Osteoblast (primary cell): ENCODE measurements at places on chromosomes 13 and 19.

- no peak for DNase-seq
These were observed 933.9 kb downstream of the DIAPH3 start for GRCh38 chr13:59229861-59230260.

DNA sequence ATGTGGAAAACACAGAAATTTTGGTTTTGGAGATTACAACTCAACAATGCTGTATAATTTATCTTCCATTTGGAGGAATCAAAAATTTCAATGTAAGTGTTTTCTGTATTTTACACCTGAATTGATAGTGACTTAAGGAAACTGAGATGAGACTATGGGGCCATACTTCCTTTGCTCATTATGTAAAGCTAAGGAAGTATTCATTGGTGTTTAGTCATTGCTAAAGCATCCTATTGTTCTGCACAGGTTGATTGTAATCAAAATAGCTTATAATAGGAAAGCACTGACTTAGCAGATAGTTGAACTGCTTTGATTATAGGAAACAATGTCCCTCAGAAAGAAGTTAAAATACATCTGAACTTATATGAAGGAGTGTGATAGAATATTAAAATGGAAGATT lies 244.4 kb upstream of the SLITRK5 start:
- DNase-seq: no peak

- DNase-seq: peak; percentile 80
These were observed 2.9 kb upstream of the FTL start for GRCh38 chr19:48962029-48962848.

DNA sequence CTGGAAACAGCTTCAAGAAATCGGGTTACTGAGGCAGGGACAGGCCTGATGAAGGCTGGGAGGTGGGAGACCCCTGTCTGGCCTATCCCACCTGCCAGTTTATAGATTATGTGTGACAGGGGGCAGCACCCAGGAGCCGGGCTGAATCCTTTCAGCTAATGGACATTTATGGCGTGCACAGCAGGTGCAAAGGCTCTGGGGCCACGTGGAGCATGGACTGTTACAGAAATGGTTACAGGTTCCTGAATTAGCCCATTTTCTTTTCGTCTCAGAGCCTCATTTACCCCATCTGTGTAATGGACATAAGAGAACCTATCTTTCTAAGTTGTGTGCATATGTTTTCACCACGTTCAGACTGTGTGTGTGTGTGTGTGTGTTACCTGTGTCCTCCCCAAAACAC lies 34.4 kb upstream of the TNFAIP8L1 start:
- DNase-seq: no peak

GRCh38 chr19:18763674-18764590 lies 27.2 kb downstream of the COMP start:
- DNase-seq: peak; percentile 99

DNA sequence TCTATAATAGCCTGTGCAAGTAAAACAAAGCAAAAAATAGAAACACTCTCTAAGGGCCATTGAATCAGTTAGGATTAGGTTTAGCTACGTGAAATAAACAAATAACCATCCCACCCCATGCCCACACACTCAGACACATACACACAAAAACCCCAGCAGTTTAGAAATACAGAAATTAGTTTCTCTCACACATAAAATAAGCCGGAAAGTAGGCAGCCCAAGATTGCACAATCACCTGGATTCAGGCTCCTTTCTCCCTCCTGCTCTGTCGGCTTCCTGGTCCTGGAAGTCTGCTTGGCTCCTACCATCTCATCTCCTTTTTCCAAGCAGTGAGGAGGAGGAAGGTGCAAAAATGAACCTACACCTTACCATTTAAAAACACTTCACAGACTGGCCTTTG lies 22.6 kb upstream of the USP12 start:
- DNase-seq: no peak

GRCh38 chr19:16459680-16460079 lies 12.1 kb downstream of the EPS15L1 start:
- DNase-seq: no peak
